CD4-positive, alpha-beta T cell treated with Interleukin-12 subunit alpha and Interleukin-12 subunit beta, for 1 hour (primary cell): ENCODE measurements at places on chromosomes 2 and 18.
A peak's percentile ranks its signal among the peaks of the same experiment; 100 is the strongest.

GRCh38 chr2:119958670-119959268 lies 54.1 kb upstream of the EPB41L5 start:
- no peak for DNase-seq

DNA sequence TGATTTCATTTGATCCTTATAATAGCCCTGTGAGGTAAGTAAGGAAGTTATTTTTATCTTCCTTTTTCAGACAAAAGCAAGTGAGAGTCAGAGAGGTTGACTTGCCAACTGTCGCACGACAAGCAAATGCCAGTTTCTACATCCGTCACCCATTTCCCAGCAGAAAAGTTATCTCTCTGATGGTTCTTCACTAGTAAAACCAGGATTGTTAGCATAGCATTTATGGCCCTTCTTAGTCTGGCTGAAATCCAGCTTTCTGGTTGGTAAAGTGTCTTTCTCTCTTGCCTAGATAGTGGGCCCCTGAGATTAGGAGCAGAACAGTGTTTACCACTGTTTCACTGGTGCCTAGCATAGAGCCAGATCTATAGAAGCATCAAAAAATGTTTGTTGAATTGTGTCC lies 7.1 kb upstream of the XDH start:
- DNase-seq, result no peak

DNA sequence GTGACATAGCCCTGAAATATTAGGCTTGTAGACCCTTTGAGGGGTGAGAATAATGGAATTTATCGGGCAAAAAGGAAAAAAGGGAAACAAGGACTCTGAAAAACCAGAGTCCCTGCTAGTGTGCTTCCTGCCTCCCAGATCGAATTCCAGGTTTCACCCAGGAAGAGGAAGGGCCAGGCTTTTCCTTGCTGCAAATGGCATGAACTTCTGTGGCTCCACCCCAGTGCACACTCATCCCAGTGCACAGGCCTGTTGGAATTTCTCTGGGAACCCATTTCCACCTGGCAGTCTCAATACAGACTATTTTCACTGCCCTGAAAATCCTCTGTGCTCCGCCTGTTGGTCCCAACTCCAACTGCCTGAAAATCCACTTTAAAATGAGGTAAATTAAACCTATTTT lies 29.9 kb downstream of the C18orf54 start:
- no peak for DNase-seq

DNA sequence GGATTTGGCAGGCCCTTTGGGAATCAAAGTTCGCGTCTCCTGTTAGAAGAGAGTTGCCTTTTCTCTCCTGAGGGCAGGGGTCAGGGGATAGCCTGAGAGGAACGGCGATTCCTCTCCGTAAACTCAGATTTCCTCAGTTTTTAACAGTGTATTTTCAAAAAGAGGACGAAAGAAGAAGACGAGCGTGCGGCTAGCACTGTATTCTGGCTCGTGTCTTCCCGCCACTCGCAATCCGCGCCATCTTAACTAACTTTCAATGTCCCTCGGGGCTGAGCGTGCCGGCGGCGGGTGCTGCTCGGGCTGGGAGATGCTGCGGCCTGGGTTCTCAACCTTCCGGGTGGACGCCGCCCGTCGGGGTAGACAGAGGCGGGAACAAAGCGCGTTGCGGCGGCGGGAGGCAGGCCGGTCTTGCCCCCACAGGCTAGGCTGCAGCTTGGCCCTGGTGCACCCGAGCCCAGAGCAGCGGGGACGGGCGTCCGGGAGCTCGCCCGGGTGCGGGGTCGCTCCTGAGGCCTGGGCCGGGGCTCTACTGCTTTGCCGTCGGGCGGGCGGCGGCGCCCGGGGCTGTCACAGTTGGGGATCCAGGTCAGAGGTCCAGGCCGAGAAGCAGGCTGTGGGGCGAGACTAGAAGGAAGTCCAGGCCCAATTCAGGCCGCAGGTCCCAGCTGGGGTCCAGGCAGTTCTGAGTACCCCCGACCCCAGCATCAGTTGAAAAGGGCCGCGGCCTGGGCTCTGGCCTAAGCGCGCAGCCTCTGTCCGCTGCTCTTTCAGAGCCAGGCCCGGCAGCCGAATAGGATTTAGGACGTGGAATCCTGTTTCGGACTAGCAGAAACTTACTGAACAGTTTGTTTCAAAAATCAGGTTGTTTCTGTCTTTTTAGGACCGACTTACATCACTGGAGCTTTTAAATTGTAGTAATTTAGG lies 11.8 kb downstream of the TBR1 start:
- DNase-seq, result no peak

DNA sequence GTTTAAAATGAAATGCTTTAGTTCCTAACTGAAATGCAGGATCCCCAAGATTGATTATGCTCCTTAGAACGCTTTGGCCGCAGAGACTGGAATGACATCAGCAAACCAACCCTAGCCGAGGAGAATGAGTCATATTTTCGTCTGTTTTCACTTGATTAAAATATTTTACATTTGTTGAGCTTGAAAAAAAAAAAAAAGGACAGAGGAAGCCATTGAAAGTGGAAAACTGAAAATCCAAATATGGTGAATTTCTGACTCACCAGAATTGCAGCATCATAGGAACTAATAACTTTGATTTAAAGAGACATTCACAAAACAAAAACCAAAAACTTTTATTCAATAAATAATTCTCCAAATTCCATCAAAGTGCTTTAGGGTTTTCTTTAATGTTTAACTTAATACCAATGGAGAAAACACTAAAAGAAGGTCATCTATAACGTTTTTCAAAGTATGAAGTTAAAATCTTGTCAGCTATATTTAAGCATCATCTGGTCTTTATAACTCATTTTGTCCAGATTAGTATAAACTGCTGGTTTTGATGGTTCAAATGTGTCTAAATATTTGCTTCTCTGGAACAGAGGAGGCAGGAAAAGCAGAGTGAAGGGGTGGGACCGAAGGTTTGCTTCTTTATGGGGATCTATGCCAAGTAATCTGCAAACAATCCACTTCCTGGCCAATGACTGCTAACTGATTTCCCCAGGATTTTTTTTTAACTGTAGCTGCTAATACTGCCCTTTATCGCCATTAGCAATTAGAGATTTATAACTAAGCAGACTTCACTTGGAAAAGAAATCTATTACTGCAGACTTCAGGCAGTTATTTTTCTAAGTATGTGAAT lies 30.9 kb upstream of the COL5A2 start:
- DNase-seq, result no peak

GRCh38 chr2:45650851-45651414 lies 542 bp upstream of the PRKCE start:
- peak; percentile 97 for DNase-seq

DNA sequence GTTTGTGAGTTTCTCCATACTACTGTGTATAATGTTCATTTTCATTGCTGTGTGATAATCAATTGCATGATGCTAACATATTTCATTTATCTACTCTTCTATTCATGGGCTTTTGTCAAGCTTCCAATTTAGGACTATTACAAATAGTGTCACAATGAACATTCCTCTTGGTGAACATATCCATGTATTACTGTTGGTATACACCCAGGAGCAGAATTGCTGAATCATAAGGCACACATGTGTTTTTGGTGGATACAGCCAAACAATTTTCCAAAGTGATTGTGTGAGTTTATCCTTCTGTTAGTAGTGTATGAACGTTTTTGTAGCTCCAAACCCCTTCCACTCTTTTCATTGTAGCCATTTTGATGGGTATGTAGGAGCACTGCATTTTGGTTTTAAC lies 101.6 kb upstream of the COPS8 start:
- no peak for DNase-seq

DNA sequence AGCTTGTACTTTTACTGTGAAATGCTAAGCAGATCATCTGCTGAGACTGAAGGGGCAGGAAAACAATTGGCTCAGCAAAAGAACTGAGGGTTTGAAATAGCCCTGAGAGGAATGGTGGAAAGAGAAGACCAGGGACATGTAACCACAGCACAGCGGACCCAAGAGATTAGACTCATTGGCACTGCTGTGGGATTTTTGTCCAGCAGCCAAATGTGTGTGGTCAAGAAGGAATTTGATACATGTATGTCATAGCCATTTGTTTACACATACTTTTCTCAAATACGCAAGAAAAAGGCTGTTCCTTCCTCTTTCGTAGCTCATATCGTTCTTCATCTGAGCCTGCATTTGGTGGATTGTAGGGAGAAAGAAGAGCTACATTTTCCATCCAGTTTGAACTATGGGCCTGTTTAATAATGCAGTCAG lies 73.8 kb downstream of the TRABD2A start:
- DNase-seq, result no peak

- no peak for DNase-seq
Observed at GRCh38 chr2:69067026-69067630, 54.1 kb downstream of the ANTXR1 start.
